ENCODE measurements at places on chromosomes 1 and 21. TPM values are rescaled to one million over a fixed set of nuclear protein-coding genes. Genes with fewer than 3 reads are reported as not detected.
A peak's percentile ranks its signal among the peaks of the same experiment; 100 is the strongest.

DNA sequence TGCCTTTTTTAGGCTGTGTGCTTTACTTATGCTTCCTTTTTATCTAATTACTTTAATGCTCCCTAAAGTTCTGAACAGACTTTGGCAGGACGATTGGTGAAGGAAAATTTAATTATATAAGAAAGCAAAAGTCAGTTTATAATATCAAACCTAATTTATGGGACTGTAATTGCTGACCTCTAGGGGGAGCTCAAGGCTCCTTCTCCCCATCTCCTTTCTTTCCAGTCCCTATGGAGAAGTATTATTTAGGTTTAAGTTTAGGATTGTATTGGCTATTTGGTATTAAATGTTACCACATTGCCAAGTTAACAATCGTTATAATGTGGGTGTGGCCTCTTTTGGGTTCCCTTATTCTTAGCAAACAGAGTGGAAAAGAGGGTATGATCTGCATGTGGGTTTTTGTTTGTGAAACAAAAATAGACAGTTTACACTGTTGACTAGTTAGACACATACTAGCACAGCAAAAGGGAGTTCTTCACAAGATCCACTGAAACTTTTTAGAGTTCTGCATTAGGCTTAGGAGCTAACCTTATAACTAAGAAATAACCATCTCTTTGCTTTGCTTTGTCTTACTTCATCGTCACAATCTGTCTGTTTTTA, 48.2 kb upstream of the TNFSF4 start:
- H3K27ac ChIP-seq, result no peak overlapping the region
- no peaks in the 10 kb centered on the region for H3K4me1 ChIP-seq
- H3K4me3 ChIP-seq, result no peak overlapping the region
- H3K36me3 ChIP-seq, result no peaks in the 10 kb centered on the region
- H3K27me3 ChIP-seq, result no peaks in the 10 kb centered on the region

DNA sequence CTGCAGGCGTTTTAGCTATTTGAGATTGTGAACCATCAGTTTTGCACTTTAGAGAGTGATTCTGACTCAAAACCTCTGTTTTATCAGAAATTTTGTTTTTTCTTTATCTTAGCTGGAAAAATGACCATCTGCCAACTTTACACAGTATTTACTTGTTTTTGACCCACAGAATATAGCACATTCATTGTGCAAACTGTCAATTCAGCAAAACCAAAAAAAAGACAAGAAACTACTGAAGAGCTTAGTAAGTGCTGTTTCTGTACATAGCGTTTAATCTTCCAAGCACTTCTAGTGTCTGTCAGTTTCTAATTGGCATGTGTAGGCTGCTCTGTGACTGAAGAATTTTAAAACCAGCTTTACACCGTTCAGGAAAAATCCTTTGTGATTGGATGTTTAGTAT, 76.0 kb upstream of the VANGL1 start:
- H3K4me1 ChIP-seq, result no peaks in the 10 kb centered on the region
- H3K27me3 ChIP-seq, result no peaks in the 10 kb centered on the region
- H3K36me3 ChIP-seq, result no peaks in the 10 kb centered on the region
- DNase-seq, result no peak

DNA sequence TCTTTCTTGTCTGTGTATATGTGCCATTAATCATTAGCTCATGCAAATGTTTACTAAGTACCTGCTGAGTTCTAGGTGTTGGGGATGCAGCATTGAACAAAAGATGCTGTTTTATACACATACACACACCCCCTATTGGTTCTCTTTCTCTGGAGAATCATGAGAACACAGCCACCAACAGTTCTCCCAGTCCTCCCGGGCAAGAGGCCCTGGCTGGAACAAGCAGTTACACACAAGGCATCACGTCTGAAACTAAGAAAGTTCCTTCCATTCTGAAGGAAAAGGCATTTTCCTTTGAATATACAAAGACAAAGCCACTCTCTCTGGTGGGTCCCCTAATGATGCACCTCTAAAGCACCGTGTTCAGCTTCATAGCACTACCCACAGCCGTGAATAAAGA, 10.8 kb downstream of the CASP9 start:
- DNase-seq, result no peak
- H3K4me1 ChIP-seq, result no peaks in the 10 kb centered on the region
- no peaks in the 10 kb centered on the region for H3K27me3 ChIP-seq
- no peak overlapping the region for H3K4me3 ChIP-seq
- H3K36me3 ChIP-seq, result no peaks in the 10 kb centered on the region

- H3K27me3 ChIP-seq, result no peaks in the 10 kb centered on the region
- H3K4me3 ChIP-seq, result no peak overlapping the region
Observed at GRCh38 chr1:14726606-14727005, 128.1 kb downstream of the KAZN start.

DNA sequence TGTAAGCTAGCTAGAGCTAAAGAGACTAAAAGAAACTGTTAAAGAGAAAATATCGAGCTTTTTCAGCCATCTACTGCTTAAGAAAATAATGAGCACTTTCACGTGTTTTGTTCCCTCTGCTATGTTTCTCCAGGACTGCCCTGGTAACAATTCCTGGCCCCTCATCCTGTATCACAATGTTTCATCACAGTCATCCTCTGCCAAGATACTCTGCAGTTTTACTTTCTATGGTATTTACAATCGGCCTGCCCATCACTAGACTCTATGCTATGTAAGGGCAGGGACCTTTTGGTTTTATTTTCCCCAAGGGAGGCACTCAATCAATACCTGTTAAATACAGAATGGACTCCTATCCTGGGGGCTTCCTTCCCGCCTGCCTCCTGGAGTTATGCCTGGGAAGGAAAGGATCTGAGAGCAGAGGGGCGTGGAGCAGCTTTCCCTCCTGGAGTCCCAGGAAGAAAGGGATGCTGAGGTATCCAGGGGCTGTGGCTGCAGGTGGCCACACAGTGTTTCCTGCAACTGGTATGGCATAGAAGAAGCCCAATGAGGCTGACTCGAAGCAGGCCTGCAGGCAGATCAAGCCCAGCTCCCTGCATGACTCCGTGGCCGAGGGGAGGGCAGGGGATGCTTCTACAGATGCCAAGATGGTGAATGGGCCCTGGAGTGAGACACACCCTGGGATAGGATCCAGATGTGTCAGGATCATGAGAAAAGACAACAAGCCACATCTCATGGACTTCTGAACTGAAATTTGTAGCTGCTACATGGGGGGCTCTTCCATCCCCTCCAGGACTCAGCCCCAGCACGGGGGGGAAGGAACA, 52.9 kb downstream of the MATN1 start:
- peak; percentile 76 for DNase-seq
- no peaks in the 10 kb centered on the region for H3K36me3 ChIP-seq
- no peak overlapping the region for H3K4me3 ChIP-seq
- no peaks in the 10 kb centered on the region for H3K4me1 ChIP-seq
- H3K27me3 ChIP-seq, result no peaks in the 10 kb centered on the region

Gene TSPAN1
- 17.4 TPM for total RNA-seq

Measured in uterus (tissue), 4 donors.